ELR (cell line): ENCODE measurements at places on chromosomes 2 and 18.

DNA sequence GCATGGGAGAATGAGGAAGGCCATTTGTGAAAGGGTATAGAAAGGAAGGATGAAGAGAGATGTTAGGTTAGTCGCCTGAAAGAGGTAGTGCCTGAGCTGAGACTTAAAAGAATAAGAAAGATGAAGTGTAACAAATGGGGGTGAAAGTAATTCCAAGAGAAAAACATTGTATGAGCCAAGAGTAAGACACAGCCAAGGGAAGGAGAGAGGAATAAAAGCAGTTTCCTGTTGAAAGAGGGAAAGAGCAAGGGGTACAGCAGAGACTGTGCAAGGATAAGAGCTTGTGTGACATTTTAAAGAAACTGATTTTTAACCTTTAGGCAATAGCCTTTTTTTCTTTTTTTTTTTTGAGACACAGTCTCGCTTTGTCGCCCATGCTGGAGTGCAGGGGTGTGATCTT is 4.8 kb upstream of the RBBP8 start:
- no peak for DNase-seq

- DNase-seq: peak; percentile 10
Measured at GRCh38 chr2:161307676-161308075, 549 bp upstream of the PSMD14 start.

DNA sequence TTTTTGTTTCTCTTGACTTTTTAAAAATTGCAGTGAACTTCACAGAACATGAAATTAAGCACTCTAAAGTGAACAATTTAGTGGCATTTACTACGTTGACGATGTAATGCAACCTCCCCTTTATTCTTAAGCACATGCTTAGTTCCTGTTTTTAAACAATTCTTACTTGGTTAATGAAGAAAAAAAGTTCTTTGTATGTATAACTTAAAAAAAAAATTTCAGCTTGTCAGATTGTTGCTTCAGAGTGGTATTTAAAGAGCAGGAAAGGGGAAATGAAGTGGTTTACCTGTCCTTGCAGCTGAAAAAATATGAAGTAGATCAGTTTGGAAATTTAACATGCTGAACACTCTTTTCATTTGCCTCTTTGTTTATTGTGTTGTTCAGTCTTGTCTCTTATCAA is 95.7 kb upstream of the RASGRP3 start:
- DNase-seq: no peak

GRCh38 chr2:113277474-113278072 is 1.1 kb downstream of the PAX8 start:
- DNase-seq: no peak

GRCh38 chr2:1538663-1539062 is 125.4 kb downstream of the TPO start:
- DNase-seq: peak; percentile 64

GRCh38 chr2:105877945-105878344 is 133.2 kb downstream of the NCK2 start:
- no peak for DNase-seq

DNA sequence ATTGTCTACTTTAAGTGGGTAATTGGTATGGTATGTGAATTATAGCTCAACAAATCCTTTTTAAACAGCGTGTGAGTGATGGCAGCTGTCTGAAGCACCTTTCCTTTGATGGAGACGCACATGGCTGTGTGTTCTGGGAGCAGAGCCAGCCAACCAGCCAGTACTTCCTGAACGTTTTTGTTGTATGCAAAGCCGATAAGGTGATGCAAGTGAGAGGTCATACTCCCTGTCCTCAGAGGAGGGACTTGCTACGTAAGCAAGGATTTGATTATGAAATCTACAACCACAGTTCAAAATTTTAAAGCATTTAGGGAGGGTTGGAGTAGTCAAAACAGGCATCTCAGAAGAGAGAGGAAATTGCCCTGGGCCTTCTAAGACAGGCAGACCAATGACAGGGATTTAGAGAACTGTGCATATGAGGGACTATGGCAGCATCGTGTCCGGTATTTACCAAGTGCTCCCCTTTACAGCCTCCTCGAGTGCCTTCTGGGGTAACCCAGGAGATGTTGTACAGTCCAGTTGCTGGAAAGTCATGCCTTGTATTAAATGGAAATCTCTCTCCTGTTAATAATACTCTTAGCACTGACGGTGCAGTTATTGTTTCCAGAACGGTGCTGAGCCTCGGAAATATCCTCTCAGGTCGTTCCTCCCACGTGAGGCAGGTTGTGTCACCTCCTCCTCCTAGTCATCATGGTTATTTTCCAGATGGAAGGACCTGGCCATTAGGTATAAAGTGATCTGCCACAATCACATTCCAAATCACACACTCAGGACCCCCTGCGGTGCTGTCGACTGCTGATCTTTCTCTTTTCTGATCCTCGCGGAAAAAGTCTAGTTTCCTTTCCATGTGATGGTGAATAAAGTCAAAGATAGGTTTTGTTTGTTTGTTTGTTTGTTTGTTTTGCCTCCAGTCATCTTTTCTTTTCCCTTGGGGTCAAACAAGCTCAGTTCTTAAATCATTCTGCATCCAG is 28.4 kb downstream of the ARHGEF4 start:
- DNase-seq: peak; percentile 71

- DNase-seq: no peak
Measured at GRCh38 chr2:174450021-174450816, 36.6 kb downstream of the GPR155 start.

DNA sequence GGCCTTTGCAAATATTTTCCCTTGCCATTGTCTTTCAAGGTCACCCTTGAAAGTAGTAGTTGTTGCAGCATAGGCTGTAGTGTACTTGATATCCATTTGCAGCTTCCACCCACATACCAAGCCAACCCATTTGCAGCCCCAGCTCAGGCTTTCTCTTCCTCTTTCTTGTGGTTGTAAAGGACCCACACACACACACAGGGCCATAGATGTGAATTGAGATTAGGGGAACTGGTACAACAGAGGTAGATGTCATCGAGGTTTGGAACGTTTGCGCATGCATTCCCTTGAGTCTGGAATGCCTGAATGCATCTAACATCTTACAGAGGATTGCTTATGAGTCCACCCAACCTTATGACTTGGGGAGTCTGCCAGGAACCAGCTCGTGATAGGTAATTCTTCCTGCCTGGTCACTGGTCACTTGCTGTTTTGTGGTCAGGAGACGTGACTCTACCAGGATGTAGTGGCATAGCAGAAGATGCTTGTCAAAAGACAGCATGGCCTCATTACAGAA is 91.9 kb downstream of the MRPS9 start:
- no peak for DNase-seq

DNA sequence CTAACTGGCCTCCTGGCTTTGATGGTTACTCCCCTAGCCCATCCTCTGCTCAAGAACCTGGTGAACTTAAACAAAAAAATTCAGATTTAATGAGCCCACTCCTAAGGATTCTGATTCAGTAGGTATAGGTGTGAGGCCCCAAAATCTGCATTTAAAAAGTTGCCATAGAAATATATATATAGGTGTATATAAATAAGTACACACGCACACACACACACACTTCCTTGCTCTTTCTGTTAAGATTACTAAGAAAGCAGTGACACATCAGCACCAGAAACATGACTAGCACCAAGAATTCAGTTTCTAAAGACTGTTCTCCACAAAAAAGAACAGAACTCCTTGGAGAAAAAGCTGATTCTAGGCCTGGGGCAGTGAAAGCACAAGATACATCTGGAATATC is 17.8 kb downstream of the EML6 start:
- peak; percentile 29 for DNase-seq

GRCh38 chr2:25252291-25253152 is 84.1 kb upstream of the POMC start:
- DNase-seq: peak; percentile 46

- DNase-seq: peak; percentile 68
Measured at GRCh38 chr18:57859314-57859713, 56.2 kb upstream of the ATP8B1 start.

DNA sequence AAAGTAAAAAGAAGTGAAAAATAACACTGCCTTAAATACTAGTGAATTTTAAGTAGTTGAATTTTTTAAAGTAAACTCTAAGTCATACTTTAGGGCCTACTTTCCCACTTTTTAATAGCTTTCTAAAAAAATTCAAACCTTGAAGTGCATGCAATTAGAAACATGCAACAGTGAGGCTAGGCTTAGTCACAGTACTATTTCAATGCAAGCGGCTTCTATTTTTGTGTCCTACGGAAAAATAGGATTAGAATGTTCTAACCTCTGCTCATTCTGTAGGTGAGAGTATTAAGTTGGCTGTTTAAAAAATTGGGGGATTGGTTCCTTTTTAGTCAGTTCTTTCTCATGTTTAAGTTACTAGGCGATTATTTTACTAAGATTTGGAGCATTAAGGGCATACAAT is 39.1 kb upstream of the PSMD14 start:
- DNase-seq: no peak

DNA sequence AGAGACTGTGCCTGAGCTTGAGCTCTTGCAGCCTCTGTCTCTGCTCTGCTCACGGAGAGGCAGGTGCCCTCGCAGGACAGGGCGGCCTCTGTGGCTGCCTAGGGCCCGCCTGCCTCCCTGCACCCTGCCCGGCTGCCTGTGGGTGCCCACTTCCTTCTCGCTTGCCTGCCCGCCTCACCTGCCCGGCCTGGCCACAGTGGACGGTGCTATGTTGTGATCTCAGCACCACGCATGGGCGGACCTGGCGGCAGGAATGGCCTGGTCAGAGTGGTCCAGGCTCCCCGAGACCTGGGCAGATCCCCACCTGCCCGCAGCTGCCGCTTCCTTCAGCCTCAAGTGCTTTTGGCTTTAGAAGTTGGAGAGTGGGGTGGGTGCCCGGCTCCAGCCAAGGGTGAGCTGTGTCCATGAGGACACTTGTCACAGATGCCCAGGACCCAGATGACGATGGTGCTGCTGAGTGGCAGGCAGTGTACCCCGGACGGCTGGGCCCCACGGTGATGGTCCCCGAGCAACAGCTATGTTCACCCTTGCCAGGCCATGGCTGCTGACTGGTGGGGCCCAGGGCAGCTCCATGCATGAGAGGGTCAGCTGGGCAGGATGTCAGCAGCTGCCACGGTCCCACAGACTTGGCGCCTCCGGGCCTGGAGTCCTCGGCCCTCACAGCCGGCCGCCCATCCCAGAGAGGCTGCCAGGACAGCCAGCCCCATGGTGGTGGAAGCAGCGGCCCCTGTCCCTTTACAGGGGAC is 25.3 kb downstream of the RTP5 start:
- DNase-seq: no peak

GRCh38 chr2:26316845-26317244 is 29.1 kb upstream of the SELENOI start:
- DNase-seq: no peak

GRCh38 chr2:141591787-141592186 is 539.0 kb downstream of the LRP1B start:
- no peak for DNase-seq

- DNase-seq: no peak
Measured at GRCh38 chr2:241769819-241770184, 6.8 kb upstream of the GAL3ST2 start.

DNA sequence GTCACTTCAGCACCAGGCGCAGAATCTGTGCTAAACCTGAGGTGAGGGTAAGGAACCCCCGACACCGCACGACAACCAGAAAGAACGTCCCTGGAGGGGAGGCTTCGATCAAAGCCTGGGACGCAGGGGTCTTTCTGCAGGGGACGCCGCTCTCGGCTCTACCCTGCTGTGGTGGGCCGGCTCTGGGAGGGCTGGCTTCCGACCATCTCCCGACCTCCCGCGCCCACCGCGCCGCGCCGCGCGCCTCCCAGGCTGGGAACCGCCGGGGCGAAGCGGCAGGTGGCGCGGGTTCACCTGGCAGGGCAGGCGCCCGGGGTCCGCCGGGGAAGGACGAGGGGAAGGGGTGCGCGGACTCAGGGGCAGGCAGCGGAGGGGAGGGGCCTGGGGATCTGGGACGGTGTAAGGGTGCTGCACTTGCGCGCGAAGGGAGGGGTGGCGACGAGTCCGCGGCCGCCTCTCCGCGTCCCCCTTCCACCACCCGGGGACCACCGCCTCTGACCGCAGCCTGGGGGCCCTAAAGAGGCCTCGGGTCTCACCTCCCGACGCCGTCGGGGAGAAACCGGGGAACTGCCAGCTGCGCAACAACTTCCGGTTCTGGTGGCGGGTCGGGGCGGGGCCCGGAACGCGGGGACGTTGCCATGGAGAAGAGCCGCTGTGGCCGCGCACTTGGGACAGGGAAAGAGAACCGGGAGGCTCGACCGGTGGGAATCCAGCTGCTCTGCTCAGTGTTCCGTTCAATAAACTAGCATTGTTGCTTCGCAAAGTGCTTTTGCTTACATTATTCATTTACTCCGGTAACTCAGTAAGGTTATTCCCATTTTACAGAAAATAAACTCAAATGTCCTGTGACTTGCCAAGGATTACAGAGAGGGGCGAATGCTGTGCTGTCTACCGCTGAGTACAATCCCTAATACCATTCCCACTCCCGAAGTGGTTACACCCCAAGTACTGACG is at the start of gene ZNF396:
ZNF396 (minus strand) TSS at position 596 of the 954 bp plus-strand sequence. CDS start 3,045 bp downstream, outside the sequence.
- peak; percentile 69 for DNase-seq

- no peak for DNase-seq
Measured at GRCh38 chr2:182446087-182446486, 19.3 kb upstream of the PDE1A start.

GRCh38 chr2:172919732-172920131 is 155.9 kb upstream of the MAP3K20 start:
- no peak for DNase-seq

GRCh38 chr2:196729418-196729817 is 70.1 kb downstream of the GTF3C3 start:
- no peak for DNase-seq

DNA sequence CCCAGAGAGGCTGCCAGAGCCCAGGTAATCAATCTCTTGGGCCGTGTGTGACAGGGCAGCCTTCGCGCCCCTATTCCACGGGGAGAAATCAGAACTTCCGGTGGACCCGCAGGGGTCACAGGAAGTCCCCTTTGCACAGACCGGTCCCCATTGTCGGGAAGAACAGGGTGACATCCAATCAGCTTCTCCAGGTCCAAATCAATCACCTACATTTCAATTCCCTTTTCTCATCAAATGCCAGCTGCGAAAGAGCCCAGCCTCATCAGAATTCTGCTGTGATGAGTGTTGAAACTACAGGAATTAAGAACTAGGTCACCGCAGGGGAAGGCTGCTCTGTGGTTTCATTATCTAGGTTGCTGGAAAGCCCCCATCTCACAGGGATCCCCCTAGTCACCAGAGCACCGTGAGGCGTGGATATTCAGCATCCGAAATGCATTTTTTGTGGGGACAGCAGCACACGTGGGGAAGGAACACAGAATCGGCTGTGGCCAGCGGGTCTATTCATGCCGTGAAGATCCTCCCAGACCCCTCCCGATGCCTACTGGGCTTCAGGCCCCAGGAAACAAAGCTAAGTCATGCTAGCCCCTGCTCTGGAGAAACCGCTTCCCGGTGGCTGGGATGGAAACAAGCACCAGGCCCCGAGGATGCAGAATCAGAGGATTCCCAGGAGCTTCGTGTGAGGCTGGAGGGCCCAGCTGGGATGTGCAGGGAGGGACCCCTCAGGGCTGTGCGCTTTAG is 193.7 kb upstream of the ID2 start:
- DNase-seq: no peak

DNA sequence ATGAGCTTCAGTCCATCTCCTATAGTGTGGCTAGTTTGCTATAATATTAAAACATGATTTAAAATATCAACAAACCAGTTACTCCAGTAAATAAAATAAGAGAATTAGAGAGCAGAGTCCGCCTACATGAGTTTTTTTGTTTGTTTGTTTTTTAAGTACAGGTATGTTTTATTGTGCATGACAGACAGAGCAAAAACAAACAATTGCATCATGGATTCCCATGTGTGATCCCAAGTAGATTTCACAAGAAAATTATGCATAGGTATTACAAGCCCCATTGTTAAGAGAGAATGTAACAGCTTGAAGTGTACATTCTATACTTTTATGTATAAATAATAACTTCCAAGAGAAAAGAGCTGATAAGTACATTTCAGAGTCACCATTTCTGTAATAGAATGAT is 21.0 kb downstream of the SULT1C3 start:
- DNase-seq: no peak

- DNase-seq: no peak
Measured at GRCh38 chr18:47701134-47701533, 229.3 kb downstream of the SMAD2 start.
